Anterior cingulate cortex (tissue), 58 donors: ENCODE measurements at places on chromosomes 6 and 20.

DNA sequence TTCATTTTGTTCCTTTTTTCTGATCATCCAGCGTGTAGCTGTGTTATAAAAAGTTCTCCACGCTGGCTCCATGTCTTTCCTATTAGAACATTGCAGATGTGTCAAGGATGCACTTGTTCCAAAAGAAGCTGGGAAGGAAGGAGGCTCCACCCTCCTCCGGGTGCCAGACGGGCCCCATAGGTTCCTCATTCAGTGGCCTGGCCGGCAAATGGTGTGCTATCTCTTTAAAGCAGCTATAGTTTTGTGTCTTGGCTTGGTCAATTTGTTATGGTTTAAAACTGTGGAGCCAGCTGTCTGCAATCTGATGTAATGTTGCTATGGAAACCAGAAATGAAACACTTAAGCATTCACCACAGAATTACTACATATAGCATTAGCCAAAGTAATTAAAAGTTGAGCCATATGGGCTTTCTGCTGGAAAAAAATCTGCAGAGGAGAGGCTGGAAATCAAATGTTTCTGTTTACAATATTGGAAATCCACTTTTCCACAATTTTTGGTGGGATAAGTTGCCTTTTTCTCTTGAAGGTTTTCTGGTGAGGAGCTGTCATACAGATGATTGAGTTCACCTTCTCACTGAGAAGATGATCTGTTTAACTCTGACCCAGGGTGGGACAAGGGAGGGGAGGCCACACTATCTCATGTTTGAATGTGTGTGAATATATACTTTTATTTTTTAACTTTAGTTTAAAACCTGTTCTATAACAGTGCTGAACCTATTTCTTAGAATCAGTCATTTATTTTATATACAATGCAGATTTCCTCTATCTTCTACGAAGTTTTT, 167.4 kb downstream of the SASH1 start:
- no peak for DNase-seq

- no peak for DNase-seq
Observed at GRCh38 chr6:29736563-29736962, 13.3 kb downstream of the HLA-F start.

DNA sequence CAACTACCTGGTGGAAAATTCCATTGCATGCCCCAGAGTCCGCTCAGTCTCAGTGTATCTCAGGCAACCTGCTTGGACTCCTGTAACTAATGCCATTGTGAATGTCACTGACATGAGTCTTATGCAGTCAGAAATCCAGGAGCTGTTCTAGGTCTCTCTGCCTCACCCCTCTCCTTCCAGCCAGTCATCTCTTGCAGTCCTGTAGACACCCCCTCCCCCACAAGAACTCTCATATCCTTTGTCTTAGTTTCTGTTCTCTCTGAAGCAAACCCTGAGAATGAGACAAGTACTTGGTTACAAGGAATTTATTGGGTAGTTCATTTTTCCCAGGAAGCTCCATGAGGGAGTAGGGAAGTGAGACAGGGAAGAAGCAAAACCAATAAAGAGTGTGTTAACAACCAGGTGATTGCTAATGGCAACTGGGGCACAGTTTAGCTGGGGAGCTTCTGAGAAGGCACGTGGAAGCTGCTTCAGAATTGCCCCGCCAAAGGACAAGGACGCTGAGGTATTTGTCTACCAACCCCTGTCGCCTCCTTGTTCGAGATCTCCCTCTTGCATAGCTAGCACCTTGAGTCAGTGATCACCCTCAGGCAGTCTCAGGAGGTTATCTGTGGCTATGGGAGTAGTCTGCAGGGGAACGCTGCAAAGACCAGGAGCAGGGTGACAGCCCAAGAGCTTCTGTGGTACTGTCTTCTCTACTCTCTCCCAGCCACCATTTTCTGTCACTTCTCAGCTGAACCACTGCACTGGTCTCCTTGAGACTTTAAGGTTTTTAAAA, 911.4 kb upstream of the FLRT3 start:
- no peak for DNase-seq

DNA sequence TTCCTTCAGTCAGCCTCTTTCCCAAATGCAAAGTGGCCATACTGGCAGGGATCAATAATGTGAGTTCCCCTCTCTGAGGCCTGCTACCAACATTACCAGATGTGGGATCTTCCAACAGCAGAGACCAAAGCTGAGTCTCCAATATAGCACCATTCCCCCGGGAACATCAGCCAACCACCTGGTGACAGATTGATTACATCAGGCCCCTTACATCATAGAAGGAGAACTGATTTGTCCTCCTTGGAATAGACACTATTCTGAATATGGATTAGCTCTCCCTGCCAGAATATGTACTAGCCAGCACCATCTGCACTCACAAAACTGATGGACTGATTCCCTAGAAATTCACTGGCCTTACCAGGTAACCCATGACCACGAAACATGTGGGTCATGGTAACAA, 61.9 kb upstream of the CARMIL1 start:
- no peak for DNase-seq

DNA sequence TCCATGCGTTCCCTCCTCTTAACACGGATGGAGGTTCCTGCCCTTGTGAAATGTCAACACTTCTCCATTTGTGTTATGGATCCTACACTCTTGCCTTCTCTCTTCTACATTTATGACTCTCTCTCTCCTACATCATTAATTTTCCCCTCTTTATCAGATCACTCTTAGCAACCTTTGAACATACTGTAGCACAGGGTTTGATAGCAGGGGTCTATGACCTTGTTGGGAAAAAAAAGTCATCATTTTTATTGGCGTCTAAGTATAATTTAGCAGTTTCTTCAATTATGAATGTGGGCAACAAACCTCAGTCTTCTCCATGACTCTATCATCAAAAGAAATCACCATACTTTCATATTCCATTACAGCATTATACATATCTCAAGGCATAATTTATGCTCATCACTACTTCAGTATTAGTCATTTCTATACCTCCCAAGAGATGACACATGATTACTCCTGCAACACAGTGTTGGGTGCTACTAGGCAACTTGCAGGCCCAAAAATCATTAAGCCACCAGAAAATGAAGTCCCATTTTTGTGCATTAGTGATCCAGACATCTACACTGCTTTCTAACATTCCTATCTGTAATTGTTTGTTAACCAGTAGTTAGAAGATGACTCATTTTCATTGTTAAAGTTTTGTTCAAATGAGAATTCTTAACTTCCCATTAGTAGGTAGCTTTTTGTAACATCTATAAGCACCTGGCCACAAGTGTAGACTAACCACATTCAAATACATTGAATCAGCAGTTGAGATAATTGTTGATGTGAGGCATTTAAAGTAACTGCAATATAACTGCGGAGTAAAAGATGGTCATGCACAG, 9.5 kb downstream of the CYP39A1 start:
- DNase-seq = no peak
